Posterior cingulate gyrus (tissue), 11 donors: ENCODE measurements at places on chromosomes 2 and 18.

- DNase-seq = no peak
These were observed 108.9 kb upstream of the ITGA4 start for GRCh38 chr2:181348107-181348837.

- DNase-seq = peak; percentile 6
These were observed 99.5 kb downstream of the USP40 start for GRCh38 chr2:233466991-233467603.

DNA sequence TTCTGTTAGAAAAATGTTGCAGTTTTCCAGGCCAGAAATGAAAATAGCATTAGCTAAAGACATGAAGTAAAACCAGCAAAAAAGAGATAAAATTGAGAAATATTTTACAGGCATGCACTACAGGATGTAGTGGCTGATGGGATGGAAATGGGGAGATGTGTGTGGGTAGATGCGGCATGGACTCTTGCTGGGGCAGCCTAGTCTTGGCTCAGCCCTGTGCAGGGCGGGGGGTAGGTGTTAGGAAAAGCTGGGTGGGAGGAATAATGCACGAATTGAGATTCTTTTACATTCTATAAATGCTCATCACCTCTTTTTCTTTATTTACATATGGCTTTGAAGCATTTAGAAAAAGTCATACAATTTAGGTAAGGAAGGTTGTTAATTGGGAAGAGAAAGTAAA, 334.2 kb downstream of the NUP35 start:
- DNase-seq = no peak

DNA sequence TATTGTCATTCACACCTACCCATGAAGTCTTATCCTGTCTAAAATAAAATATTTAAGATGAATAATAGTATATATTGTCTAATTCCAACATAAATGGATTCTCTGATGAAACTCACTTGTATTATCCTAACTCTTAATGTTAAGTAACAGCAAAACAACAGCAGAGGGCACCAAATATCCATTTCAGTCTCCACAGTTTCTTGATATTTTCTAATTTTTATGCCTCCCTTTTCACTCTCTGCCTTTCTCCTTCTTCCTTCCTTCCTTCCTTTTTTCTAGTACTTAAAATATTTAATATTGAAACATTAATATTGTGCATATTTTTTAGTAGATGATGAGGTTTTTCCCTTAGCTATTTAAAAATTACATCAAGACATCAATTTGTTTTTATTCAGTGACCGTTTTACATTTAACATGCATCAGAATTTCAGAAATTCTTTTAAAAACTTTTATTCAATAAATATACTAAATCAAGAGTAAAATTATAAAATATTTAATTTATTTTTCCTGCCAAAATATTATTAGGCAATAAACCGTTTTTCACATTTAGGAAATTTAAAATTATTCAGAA, 97.6 kb downstream of the WDR7 start:
- no peak for DNase-seq

DNA sequence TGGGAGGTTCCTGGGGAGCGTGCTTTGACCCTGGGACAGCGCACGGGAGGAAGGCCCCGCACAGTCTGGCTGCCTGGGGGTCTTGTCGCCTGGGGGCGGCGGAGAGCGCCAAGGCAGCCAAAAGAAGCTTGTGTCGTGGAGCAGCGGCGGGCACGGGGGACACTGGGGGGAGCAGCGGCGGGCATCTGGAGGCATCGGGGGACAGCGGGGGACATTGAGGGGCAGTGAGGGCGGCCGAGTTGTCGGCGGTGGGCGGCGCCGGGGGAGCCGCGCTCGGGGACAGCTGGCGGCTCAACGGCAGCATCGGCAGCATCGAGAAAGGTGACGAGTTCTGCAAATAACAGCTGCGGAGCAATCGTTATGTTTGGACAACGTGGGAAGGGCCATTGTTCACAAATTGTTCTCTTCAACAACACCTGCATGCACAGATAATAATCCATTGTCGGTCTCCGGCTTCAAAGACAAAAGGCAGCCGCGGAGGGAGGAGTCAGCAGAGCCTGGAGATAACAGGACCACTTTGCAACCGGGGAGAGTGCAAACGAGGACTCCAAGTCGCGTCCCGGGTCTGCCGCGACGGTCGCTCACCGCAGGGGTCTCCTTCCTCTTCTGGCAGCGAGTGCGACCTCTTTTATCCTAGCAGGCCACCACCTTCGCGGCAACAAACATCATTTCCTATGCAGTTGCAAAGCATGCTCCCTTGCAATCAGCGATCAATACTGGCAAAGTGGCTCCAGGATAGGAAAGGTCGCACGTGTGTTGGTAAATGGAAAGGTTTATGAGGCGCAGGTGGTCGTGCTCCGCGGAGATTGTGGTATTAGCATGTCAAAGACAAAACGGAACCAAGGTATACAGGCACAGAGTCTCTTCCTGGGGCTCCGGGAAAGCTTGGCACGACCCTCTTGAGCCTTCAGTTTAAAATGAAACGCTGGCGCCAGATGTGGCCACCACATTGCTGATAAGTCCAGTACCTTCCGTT, 132.3 kb upstream of the DLX2 start:
- no peak for DNase-seq

- no peak for DNase-seq
These were observed 91.0 kb downstream of the PLB1 start for GRCh38 chr2:28586867-28587266.

- no peak for DNase-seq
These were observed 163.2 kb upstream of the TWIST2 start for GRCh38 chr2:238684362-238685326.

DNA sequence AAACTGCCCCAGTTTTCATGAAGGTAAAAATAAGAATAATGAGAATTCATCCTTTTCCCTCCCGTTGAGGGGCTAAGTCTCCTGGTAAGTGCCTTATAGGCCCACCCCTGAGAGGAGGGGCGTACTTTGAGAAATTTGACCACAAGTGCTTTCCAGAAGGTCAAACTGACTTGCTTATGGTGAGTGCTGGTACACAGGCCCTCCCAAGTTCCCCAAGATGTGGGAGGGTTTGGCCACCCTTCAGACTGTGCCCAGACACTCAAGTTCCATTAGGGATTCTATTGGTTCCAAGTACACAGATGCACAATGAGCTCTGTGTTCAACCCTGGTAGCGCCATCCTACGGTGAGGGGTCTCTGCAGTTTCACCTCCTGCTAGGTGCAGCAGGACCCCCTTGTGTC, 205.1 kb downstream of the CTIF start:
- no peak for DNase-seq

DNA sequence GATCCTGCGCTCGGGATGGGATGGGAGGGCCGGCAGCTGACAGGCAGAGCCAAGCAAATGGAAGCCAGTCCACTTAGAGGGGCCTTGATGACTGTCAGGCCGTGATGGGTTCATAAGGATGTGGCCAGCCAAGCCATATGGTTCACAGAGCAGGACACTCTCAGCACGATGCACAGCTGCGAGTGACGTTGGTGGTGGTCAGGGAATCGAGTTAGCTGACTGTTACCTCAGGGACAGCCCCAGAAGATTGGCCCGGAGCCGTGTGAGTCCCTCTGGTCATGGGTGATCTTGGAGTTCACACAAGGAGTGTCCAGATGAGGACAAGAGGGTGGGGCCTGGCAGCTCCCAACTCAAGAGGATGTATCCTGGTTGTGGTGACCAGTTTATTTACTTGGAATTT, 70.2 kb downstream of the TPGS2 start:
- no peak for DNase-seq

DNA sequence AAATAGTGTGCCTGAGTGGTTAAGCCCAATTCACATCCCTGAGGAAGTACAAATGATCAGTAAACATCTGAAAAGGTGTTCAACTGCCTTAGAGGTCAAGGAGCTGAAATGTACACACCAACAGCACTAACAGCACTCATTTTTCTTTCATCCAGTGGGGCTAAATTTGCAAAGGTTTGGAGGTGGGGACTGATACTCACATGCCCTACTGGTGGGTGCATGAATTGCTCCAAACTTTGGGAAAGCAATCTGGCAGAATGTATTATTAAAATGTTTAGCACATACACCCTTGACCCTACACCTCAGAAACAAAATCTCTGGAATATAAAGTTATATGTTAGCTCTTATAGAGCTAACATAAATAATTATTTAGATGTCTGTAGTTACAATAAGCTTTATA, 19.0 kb upstream of the FAM178B start:
- DNase-seq = no peak

DNA sequence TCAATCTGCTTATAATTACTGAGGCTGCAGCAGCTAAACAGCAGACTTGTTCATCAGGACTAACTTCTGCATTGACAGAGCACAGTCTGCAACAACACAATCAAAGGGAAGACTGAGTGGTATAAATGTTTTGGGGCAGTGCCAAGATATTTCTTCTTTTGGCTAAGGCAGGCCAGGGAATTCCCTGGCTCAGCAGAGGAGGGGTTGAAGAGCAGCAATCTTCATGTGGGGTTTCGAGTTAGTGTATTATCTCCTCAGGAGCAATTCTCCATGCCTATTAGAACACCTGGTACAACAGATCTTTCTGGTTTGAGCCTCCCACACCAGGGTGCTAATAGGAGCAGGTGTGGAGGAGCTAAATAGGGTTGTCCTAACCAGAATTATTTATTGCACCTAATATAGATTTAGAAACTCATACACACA, 103.0 kb upstream of the STK17B start:
- DNase-seq = no peak

DNA sequence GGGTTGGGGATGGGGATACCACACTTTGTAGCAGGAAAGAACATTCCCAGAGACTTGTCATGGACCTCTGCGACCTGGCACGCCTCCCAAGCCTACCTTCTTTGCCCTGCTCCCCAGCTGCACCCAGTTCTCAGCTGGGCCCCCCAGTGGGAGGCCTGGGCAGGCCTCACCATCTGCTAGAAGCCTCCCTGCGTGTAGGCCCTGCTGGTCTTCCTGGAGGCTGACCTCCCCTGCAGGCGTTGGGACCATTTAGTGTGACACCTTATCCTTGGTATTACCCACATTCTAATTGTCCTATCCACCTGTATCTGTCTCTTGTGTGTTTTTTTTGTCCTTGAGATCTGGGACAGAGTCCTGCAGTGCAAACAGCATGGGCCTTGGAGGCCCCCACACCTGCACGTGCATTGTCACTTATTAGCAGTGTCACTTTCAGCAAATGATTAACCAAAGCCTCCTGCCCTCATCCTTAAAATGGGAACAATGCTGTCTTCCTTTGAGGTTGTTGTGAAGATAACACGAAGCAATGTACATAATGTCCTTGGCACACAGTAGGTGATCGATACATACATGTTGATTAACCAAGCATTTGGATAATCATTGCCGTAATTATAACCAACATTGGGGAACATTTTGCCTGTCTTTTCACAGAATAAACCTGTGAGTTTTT, 77.2 kb downstream of the LIPG start:
- DNase-seq = no peak

DNA sequence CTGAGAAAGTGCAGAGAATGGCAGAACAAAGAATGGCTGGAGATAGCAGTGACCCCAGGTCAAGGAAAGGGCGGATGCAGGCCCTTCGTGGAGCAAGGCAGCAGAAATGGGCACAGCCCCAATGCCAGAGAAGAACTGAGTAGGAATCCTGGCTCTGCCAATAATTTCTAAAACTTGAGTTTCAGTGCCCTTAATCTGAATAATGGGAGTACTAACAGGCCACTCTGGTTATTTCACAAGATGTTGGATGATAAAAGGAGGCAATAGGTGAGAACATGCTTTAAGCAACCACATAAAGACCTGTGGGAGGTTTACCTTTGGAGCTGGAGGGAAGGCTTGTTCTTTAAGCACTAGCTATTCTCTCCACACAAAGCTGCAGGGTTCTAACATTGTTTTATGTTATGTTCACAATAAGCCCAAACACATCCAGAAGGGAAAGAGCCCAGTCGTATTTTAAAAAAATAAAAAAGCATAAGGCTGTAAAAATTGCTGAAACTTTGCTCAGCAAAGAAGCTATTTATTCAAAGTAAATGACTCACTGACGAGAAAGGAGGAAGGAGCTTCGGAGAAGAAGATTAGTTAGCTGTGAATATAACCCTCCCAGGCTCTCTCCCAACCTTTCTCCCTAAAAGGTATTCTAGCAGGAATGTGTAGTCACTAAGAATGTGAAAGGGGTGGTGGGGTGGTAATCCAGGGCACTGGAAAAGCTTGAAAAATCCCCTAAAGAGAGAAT, 470.2 kb downstream of the TXNL1 start:
- DNase-seq = no peak

- DNase-seq = no peak
These were observed 230.7 kb downstream of the GBX2 start for GRCh38 chr2:235937526-235937925.

DNA sequence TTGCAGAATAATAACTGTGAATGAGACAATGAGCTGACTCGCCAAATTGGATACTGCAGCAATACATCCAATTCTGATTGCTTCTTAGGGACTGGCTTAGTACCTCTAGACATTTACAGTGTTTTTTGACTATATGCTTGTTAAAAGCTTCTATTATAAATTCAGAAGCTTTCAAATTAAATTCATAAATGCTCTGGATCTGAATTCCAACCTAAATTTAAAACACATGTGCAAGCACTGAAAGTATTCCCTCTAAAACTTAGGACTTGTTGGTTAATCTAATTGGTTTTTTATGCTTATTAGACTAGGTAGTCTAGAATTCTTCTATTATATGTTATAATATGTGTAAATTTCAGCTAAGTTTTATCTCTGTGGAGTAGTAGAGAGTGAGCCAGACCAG, 306.9 kb downstream of the CPS1 start:
- DNase-seq = no peak

DNA sequence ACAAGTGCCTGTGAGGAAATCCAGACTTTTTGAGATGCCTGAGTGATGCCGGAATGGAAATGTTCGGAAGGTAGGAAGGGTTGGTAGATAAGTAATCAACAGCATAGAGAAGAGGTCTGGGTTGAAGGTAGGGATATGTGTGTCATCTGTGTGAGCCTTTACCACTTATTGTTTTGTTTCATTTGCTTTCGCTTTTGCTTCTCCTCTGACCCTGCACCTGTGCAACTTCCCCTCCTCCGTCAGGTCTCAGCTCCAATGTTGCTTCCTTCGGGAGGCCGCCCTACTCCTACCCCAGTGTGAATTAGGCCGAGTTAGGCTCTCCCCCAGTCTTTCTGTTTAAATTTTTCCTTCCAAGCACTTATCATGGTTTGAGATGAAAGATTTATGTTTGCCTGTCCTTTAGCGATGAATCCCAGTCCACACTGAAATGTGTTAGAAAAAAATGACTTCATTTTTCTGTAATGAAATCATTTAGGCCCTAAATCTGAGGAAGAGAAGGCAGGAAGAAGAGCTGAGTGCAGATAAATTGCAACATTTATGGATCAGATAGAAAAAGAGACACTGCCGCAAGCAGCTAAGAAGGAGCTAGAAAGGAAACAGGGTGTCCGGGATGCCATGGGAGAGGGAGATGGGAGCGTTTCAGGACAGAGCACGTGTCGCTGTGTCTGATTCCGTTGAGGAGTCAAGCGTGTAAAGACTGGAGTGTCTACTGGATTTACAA, 139.6 kb upstream of the PELI1 start:
- DNase-seq = no peak
